T-helper 17 cell (primary cell): ENCODE measurements at places on chromosomes 12 and 14.

GRCh38 chr12:112317481-112317880, 64.8 kb downstream of the HECTD4 start:
- H3K27me3 ChIP-seq: no peaks in the 10 kb centered on the region
- H3K4me1 ChIP-seq: peaks cover 16% of the 10 kb centered on the region
- no peak overlapping the region for H3K4me3 ChIP-seq
- no peak for DNase-seq
- H3K27ac ChIP-seq: no peak overlapping the region
- H3K36me3 ChIP-seq: peaks cover 4% of the 10 kb centered on the region

DNA sequence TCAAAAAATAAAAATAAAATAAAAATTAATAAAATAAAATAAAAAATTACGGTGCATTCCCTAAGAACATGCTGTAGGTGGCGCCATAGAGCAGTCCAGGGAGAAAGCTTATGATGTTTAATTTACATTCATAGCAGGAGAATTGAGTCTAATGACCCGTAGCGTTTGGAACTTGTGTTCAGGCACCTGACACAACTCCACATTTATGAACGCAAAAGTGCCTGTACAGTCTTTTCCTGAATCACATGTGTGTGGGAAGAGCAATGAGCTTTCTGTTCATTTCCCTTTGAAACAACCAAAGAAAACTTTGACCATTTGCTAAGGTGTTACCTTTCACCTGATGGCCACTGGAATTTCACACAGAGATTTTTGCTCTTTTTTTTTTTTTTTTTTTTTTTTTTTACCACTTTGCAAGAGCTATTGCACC, 60.6 kb upstream of the KCNA1 start:
- H3K36me3 ChIP-seq: no peaks in the 10 kb centered on the region
- H3K4me3 ChIP-seq: no peak overlapping the region
- no peak overlapping the region for H3K27ac ChIP-seq
- peaks cover 5% of the 10 kb centered on the region for H3K27me3 ChIP-seq

- DNase-seq: no peak
- H3K4me1 ChIP-seq: no peaks in the 10 kb centered on the region
- H3K27ac ChIP-seq: no peak overlapping the region
- H3K27me3 ChIP-seq: no peaks in the 10 kb centered on the region
These were observed 460.4 kb upstream of the TBX3 start for GRCh38 chr12:115144425-115144824.

DNA sequence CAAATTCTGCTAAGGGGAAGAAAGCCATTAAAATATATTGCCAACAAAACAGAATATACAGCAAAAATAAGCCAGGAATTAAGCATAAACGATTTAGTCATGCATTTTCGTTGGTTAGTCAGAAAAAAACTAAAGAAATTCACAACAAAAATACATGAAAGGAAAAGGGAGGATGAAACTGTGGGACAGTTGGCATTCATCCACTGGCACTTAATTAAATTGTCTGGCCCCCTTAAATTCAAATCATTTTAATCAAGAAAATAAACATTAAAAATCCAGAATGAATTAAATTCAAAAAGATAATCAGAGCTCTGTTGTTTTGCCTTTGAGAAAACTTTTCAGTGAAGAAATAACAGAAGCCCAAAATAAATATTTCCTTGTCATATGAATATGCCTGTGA, 264.6 kb upstream of the TMTC1 start:
- no peaks in the 10 kb centered on the region for H3K4me1 ChIP-seq
- H3K4me3 ChIP-seq: no peak overlapping the region
- no peak overlapping the region for H3K27ac ChIP-seq
- H3K27me3 ChIP-seq: no peaks in the 10 kb centered on the region
- DNase-seq: no peak
- H3K36me3 ChIP-seq: no peaks in the 10 kb centered on the region

- peaks cover 3% of the 10 kb centered on the region for H3K36me3 ChIP-seq
- H3K4me3 ChIP-seq: no peak overlapping the region
- no peaks in the 10 kb centered on the region for H3K27me3 ChIP-seq
- H3K27ac ChIP-seq: peak overlapping the region; percentile 19
These were observed 205.2 kb downstream of the SLC41A2 start for GRCh38 chr12:104752881-104753280.

DNA sequence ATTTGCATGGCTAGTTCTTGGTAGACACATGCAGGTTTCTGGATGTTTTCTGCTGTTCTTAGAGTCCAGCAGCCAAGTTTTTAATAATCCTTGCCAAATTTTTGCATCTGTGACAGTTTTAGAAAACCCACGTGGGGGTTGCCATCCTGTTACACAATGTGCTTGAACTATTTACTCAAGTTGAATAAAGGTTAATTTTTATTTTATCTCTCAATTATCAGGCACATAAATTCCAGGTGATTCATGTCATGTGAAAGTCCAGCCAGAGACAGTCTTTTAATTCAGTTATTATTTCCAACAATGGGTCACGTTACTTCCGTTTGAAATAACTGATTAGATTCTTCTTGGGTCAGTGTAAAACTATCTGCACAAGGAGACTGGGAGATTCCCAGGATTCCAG, 15.7 kb downstream of the MYRFL start:
- H3K4me3 ChIP-seq: no peak overlapping the region
- peaks cover 3% of the 10 kb centered on the region for H3K36me3 ChIP-seq
- no peak overlapping the region for H3K27ac ChIP-seq
- no peaks in the 10 kb centered on the region for H3K4me1 ChIP-seq

DNA sequence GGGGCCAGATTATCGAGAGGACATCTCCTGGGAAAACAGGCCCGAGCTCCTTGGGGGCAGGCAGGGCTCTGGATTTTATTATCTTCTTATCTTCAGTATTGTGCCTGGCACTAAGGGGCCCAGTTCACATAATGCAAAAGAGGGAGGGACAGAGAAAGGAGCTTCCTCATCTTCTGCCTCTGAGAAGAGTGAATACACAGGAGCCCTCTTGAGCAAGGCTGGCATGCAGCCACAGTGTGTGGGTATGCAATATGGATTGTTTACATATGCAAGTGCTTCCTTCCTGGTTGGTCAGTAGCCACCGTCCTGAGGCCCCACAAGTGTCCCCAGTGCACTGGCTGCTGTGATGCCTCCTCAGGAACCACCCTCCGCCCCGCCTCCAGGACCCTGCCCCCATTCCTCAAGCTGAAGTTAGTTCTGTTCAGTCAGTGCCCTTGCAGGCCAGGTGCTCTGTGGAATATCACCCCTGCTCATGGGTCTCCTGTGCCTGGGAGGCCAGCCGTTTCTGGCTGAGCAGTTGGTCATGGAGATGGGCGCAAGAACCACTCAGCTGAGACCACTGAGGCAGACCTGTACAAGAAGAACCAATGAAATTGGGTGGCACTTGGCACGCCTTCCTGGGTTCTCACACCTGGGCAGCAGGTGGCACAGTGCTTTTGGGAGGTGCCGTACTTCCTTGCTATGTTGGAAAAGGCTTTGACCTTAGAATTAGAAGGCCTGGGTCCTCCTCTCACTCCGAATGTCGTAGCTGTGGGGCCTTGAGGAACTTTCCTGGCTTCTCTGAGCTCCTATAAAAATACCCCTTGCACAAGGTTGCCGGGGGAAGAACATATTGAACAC, 35.1 kb upstream of the ACTN1 start:
- no peaks in the 10 kb centered on the region for H3K27me3 ChIP-seq
- DNase-seq: no peak
- H3K36me3 ChIP-seq: no peaks in the 10 kb centered on the region
- peaks cover 2% of the 10 kb centered on the region for H3K4me1 ChIP-seq
- H3K27ac ChIP-seq: no peak overlapping the region

DNA sequence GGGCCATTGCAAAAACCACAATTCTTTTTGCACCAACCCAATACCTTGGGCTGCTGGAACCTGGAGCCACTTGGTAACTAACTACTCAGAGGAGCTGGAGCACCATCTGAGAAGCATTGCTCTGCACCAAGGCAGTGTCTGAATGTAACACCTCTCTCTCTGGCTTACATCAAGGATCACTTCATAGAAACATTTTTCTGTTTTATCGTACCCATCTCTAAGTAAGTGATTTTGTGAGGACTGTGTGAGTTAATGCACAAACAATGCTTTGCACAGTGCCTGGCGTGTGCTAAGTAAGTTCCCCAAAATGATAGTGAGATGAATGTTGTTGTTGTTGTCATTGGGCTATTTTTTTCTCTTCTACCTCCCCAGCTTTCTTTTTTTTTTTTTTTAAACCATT, 111.4 kb downstream of the ADCK1 start:
- H3K4me3 ChIP-seq: no peak overlapping the region
- H3K27me3 ChIP-seq: no peaks in the 10 kb centered on the region
- peaks cover 10% of the 10 kb centered on the region for H3K4me1 ChIP-seq
- peaks cover 5% of the 10 kb centered on the region for H3K36me3 ChIP-seq
- peak overlapping the region; percentile 65 for H3K27ac ChIP-seq
- no peak for DNase-seq

- H3K27me3 ChIP-seq: no peaks in the 10 kb centered on the region
- no peak overlapping the region for H3K27ac ChIP-seq
- no peak overlapping the region for H3K4me3 ChIP-seq
These were observed 51.3 kb downstream of the ZNF664 start for GRCh38 chr12:124024263-124024678.

DNA sequence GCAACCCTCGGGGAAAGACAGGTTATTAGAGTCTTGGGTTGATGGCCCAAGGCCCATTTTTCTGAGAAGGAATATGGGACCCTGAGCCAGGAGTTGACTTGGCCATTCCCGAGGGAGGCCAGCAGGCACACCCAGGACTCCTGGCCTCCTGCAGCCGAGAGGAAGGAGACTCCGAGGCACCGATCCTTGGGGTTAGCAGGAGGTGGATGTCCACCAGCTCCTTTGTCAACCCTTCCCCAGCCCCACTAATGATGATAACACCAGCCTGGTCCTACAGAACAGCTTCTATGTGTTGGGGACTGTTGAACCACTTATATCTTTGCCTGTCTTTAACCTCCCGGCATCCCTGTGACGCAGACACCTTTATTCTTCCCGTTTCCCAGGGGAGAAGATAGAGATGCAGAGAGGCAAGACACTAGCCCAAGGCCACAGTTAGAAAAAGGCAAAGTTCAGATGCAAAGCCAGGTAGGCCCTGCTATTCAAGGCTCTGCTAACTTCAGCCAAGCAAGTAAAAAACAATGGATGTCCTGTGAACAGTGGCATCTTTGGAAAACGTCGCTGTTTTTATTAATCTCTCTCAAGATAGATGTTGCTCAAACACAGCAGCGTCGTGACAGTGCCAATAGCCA, 767.3 kb upstream of the TBX3 start:
- peaks cover 19% of the 10 kb centered on the region for H3K27me3 ChIP-seq
- H3K36me3 ChIP-seq: peaks cover 6% of the 10 kb centered on the region
- H3K4me1 ChIP-seq: peaks cover 3% of the 10 kb centered on the region
- peak overlapping the region; percentile 26 for H3K4me3 ChIP-seq
- DNase-seq: no peak

GRCh38 chr12:14482886-14483285, 84.8 kb downstream of the PLBD1 start:
- DNase-seq: no peak
- H3K36me3 ChIP-seq: peaks cover 2% of the 10 kb centered on the region
- H3K27me3 ChIP-seq: no peaks in the 10 kb centered on the region
- H3K4me1 ChIP-seq: peaks cover 2% of the 10 kb centered on the region

DNA sequence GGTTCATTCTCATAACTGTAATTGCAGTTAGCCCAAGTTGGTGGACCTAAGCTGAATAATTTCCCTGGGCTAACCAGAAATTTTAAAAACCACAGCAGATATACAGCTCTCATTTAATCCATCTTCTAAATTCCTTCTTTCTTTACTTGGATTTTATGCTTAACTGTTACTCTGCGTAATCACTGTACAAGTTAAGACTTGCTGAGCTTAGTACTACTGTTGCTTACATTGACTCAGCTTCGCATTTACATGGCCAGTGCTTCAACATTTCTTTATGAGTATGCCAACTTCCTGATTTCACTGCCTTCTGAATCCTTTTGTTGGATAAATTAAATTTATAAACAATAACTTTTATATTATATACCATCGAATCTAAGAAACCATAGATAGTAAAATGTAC, 147.4 kb downstream of the SLC38A4 start:
- H3K36me3 ChIP-seq: peaks cover 2% of the 10 kb centered on the region
- no peak overlapping the region for H3K4me3 ChIP-seq
- H3K4me1 ChIP-seq: no peaks in the 10 kb centered on the region
- DNase-seq: no peak

GRCh38 chr12:115988625-115989563, 288.6 kb downstream of the MED13L start:
- H3K27me3 ChIP-seq: no peaks in the 10 kb centered on the region
- no peak for DNase-seq
- H3K4me1 ChIP-seq: peaks cover 36% of the 10 kb centered on the region
- peak overlapping the region; percentile 92 for H3K27ac ChIP-seq
- peaks cover 13% of the 10 kb centered on the region for H3K36me3 ChIP-seq

- no peaks in the 10 kb centered on the region for H3K36me3 ChIP-seq
- no peaks in the 10 kb centered on the region for H3K4me1 ChIP-seq
- no peak for DNase-seq
- H3K4me3 ChIP-seq: no peak overlapping the region
- no peak overlapping the region for H3K27ac ChIP-seq
These were observed 73.0 kb downstream of the PRICKLE1 start for GRCh38 chr12:42516573-42516972.

GRCh38 chr12:127294651-127295210, 972.2 kb upstream of the TMEM132C start:
- no peak for DNase-seq
- peaks cover 3% of the 10 kb centered on the region for H3K36me3 ChIP-seq
- no peak overlapping the region for H3K27ac ChIP-seq

DNA sequence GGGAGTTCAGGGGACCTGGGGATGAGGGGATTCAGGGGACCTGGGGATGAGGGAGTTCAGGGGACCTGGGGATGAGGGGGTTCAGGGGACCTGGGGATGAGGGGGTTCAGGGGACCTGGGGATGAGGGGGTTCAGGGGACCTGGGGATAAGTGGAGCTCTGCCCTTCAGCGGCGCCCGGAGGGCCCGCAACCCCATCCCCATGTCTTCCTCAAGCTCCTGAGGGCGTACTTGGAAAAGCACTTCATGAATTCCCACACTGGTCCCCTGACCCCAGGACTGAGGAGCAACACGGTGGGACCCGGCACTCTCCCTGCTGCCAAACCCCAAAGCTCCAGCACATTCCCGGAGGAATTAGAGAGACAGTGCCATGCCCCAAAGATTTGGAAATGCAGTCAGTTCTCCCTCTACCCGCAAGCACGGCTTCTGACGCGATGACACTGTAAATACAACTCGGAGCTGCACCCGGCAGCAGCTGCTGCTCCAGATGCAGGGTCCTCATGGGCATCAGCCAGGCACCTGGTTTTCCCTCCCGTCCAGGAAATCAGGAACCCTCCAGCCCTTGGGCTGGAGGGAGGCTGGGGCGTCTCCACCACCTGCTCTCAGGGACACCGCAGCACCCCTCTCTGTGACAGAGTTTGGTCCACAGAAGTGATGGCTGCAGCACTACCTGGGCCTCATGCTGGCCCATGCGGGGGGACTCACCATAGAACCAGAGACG, 32.8 kb upstream of the C14orf180 start:
- DNase-seq: no peak
- H3K27ac ChIP-seq: no peak overlapping the region
- H3K4me1 ChIP-seq: peaks cover 3% of the 10 kb centered on the region

GRCh38 chr14:30290001-30290400, 269.0 kb upstream of the G2E3 start:
- no peak overlapping the region for H3K27ac ChIP-seq
- H3K4me1 ChIP-seq: no peaks in the 10 kb centered on the region
- no peak overlapping the region for H3K4me3 ChIP-seq
- peaks cover 6% of the 10 kb centered on the region for H3K27me3 ChIP-seq
